ENCODE measurements at places on chromosomes 2 and 18.

DNA sequence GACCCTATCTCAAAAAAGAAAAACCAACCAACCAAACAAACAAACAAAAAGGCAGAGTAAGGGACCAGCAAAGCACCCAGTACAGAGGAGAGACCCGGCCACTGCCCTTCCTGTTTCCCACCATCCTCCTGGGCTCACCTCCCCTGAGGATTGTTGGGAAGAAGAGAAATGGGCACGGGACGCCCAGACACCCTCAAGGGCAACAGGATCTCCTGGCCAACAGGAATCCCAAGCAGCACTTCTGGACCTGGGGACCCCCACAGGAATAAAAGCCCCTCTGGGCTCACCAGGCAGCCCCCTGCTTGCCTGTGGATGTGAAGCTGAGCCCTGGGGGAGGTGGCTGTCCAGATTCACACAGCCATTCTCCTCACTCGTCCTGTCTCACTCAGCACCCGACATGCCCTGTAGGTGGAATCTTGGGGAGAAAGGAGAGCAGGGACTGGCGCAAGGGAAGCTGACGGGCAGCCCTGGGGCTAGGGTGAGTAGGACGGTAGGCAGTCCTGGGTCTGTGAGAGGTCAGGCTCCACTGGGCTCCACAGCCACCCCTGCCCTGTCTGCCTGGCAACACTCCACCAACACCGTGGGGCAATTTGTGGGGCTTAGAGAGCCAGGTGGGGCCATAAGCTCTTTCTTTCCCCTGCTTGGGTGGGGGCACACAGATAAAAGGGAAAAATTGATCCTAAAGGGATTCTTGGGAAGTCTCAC lies 18.0 kb downstream of the KLF11 start:
- no peak for DNase-seq

DNA sequence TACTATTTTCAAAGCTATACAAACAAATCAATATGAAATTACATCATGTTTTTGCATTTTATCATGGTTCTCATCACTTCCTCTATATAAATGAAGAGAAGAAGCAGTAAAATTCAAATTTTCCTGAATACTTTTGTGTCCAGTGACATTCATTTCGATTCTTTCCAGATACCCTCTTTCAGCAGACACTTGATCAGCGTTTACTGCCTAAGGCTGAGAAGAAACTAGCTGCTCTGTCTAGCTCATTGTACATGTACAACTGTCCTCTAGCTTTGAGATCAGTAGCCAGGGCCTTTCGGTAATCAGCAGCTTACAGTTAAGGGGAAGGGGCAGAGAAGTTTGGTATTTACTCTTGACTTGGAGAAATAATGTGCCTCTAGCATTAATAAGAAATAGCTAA lies 4.8 kb downstream of the VRK2 start:
- no peak for DNase-seq

DNA sequence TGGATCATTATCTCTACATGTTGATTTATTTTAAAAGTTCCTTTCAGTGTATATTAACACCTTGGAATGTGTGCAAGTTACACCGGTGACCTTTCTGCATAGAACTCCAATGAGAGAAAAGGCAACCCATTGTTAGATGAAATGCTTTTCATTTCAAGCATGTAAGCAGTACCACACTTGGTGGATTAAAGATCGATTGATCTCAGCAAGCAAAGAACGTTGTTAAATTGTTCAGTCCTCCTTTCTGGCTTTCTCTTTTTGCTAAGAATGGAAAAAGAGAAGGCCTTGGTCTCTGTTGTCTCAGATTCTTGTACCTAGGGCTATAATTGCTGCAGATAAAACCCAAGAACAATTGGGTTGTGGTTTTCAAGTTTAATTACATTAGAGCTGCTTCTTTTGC lies 843.0 kb downstream of the DPP10 start:
- no peak for DNase-seq

DNA sequence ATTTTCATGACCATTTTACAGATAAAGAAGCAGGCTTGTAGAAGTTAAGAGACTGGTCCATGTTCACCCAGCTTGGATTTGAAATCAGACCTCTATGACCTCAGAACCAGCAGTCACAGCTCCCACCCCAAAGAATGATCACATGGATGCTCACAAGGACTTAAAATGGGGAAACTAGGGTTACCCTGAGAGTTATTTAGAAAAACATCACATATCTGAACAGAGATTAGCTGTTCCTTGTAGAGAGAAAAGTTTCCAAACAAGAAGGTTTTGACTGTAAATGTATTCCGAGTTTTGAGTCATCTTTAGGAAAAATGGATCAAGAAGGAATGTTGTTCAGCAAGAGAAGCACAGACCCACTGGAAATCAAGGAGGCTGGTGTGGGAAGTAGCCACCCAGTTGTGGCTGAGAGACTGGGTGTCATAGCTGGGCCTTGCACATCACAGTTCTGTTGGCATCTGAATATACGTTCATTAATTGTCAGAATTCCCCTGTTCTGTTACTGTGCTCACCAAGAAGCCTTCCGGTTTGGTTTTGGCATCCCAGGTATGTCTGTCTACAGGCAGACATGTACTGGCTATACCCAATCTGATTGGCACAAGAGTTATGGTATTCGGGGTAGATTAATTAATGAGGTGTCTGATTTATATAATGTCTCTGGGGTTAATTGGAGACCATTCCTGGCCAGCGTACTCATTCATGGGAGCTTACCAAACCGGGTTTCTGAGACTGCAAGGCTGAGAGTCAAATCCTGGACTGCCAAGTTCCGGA lies 371.8 kb upstream of the SLC14A2 start:
- no peak for DNase-seq

- DNase-seq: no peak
Observed at GRCh38 chr2:183105402-183106134, 18.7 kb upstream of the NUP35 start.

DNA sequence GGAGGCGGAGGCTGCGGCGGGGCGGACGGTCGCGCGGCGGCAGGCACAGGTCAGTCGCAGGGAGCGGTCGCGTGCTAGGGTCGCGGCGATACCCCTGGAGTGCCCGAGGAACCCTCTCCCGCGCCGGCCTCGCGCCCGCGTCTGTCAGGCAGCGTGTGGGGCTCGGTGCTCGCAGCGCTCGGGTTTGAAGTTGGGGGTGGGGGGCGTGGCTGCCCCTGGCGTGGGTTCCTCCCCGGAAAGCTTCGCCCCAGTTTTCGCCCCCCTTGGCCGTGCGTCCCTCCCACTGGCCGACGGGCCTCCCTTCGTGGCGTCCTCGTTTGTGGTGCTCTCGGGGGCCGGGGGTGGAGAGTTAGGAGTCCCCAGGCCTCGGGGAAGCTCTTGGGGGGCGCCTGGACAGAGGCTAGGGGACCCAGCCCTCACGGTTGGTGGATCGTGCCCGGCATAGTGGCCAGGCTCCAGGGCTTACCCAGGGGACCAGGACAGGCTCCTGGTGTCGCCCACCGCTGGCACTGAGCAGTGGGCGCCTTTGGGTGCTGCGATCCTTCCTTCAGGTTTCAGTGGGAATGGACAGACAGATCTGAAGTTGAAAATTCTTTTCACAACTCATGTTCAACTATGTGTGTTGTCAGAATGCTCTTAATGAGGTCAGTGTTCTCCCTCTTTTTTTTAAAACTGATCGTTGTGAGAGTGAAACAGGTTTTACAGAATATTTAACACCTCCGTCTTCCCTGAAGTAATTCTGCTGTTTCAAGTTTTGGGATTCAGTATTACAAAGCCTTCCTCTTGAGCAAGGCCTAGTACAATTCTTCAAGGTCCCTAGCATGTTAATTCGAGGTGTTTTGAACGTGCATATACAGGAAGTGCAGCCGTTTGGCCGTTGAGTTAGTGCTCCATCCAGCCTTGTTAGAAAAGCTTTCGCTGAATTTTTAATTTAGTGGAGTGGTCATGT lies 604 bp downstream of the RALBP1 start:
- DNase-seq: no peak

All from endothelial cell (in vitro differentiated cells).